ENCODE measurements at places on chromosomes 3 and 15. TPM values are rescaled to one million over a fixed set of nuclear protein-coding genes. Genes with fewer than 3 reads are reported as not detected.

Gene BCL6
- polyA plus RNA-seq = 13.8 TPM

Gene AP2M1
- 645 TPM for polyA plus RNA-seq

Gene ASTE1
- polyA plus RNA-seq = 4.4 TPM

Gene GP5
- 0.23 TPM for polyA plus RNA-seq

Gene TGM4
- 0.12 TPM for polyA plus RNA-seq
